SHP77 (cell line): ENCODE measurements at places on chromosomes 7 and 10.
A peak's percentile ranks its signal among the peaks of the same experiment; 100 is the strongest.

GRCh38 chr7:29229066-29229465 lies 34.5 kb downstream of the CHN2 start:
- DNase-seq: no peak

- DNase-seq: no peak
Measured at GRCh38 chr10:125472010-125472607, 210.9 kb downstream of the TEX36 start.

DNA sequence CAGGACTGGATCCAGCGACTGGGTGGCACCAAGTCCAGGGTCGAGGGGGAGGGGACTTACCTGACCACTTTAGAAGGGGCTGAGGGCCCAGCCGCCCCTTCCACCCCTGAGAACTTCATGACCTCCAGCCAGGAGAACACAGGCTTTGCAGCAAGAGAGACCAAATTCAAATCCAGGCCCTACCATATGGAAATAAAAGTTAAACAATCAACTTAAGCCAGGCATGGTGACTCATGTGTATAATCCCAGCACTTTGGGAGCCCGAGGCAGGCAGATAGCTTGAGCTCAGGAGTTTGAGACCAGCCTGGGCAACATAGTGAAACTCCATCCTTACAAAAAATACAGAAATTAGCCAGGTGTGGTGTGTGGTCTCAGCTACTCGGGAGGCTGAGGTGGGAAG lies 61.9 kb downstream of the COL13A1 start:
- no peak for DNase-seq

- DNase-seq: no peak
Measured at GRCh38 chr10:20999699-21000098, 102.6 kb upstream of the NEBL start.

DNA sequence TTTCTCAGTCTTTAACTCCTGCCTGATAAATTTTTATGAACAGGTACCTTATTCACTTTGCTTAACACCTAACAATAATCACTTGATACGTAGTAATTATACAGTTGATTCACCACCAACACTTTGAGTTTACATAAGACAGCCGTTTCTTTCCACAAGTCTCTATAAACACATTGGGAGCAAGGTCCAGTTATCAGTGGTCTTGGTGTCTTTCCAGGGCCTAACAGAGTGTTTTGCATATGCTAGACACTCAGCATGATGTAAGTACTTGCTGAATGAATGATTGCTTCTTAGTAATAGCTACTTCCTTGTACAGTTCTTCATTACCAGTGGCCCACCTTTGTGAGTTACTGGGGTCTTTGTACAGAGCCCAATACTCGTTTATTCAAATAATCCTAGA lies 6.4 kb downstream of the CLDN12 start:
- DNase-seq: no peak

- no peak for DNase-seq
Measured at GRCh38 chr7:44228571-44229350, 28.0 kb downstream of the YKT6 start.

GRCh38 chr10:131252567-131253276 lies 58.8 kb downstream of the TCERG1L start:
- DNase-seq: no peak

- no peak for DNase-seq
Measured at GRCh38 chr10:133030126-133030525, 57.6 kb upstream of the ADGRA1 start.

GRCh38 chr7:98211676-98212531 lies 665 bp downstream of the BHLHA15 start:
- no peak for DNase-seq

- no peak for DNase-seq
Measured at GRCh38 chr7:82624337-82624736, 180.8 kb upstream of the CACNA2D1 start.

DNA sequence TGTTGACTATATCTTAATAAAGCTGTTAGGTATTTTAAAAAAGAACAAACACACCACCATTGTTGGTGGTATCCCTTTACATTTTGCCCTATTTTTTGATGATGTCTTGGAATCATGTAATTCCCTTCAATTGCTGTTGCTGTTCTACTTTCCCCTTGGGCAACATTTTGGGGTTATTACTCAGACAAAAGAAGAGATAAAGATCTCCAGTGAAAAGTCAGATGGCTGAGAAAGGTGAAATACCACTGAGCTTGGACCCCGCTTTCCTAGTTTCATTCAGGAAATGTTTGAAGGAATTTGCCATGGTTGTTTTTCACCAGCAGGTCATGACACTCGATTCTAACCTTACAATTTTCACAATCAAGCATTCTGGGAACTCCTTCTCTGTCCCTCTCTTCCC lies 84.6 kb downstream of the MACC1 start:
- no peak for DNase-seq

DNA sequence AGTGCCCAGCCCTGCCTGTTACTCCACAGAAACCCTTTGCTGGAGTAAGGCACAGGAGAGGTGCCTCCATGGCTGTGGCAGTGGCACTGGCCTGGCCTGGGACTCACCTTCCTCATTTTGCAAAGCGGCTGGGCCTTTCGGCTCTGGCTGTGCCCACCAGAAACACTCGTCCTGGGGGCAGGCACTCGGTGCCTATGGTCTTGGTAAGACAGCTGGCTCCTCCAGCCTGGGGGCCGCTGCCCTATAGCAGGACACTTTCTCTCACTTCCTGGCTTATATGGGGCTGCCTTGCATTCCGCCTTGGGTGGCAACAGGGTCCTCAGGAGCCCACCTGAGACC lies 13.2 kb downstream of the ZMIZ1 start:
- no peak for DNase-seq

DNA sequence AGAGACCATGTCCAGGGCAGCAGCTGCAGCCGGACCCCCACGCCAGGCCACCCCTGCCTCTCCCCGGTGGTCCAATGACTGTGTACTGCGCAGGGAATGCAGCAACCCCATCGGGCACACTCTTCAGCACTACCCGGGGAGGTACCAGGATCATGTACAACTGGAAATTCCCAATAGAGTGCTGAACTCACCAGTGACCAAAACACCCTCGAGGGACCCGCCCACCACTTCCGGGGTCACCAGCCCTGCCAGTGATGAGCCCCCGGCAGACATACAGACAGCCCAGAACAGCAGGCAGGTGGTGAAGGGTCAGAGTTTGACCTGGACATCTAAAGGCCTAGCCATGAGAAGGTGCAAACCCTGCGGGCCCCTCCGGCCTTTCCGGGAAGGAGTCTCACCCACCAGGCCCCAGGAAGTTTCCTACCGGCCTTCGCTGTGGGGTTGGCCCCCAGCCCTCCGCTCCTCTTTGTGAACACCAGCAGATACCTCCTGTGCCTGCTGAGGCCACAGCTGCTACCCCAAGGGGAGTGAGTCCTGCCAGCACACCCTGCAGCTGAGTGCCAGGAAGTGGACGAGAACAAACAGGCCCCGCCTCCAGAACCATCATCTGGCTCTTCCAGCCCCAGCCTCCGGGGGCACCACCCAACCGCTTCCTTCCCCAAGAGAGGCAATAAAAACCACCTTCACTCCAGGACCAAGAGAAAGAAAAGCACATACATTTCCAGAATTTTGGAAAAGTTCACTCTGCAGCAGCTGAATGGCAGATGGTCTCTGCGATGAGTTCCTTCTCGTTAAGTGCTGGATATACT lies 5.0 kb upstream of the ANKRD61 start:
- peak; percentile 85 for DNase-seq

DNA sequence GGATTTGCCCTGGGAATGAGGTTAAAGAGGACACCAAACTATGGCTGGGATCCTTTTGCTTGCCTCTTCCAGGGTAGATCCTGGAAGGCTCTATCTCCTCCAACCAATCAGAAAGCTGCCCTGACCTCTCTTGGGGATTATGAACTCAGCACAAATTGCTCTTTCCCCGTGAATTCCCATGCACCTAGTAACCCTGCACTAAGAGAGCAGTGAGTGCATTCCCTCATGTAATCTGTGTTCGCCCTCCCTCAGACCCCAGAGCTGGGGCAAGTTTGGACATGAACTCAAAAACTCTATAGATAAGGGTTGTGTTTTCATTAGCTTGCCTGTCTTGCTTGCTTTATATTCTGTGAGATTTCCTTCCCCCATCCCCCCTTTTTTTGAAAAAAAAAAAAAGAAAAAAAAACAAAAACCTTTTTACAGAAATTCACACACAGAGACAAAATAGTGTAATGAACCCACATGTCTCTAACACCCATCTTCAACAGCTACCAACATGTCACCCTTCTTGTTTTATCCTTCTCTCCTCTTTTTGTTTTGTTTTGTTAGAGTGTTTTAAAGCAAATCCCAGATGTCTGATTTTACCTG lies 225.5 kb upstream of the TCF7L2 start:
- no peak for DNase-seq

DNA sequence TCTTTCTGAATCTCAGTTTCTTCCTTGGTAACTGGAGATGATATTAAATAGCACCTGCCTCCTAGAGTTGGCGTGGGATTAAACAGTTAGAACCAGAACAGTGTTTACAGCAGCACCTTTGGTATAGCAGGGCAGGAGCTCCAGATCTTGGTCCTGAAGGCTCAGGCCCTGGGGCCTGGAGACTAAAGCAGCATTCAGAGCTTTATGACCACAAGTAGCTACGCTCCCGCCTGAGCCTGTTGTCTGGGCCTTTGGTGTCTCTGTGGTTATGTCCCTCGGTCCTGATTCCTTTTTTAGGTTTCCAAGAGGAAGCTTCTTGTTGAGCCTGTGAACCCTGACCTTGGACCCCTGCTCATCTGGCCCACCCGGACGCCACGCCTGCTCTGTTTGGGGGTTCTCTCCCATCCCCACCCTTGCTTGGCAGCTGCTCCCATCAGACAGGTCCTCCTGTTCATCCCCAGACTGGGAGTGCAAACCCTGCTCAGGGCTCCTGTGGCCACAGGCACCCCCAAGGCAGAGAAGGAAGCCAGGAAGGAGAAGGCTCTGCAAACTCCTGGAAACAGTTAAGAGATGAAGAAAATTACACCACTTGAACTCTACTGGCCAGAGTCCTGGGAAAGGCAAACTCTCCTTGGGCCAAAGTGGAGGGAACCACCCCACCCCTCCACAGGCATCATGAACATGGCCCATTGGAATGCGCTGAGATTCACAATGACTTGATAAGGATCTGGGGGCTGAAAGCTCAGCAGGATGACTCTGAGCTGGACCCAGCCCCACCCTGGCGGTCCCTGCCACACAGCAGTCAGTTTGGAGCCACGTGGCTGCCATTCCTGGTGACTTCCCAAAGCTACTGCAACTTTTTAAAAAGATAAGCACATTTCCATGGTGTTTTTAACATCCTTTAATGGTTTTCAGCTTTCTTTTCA lies 50.1 kb upstream of the TMEM72 start:
- no peak for DNase-seq

GRCh38 chr10:29596356-29596755 lies 38.4 kb downstream of the SVIL start:
- DNase-seq: no peak

DNA sequence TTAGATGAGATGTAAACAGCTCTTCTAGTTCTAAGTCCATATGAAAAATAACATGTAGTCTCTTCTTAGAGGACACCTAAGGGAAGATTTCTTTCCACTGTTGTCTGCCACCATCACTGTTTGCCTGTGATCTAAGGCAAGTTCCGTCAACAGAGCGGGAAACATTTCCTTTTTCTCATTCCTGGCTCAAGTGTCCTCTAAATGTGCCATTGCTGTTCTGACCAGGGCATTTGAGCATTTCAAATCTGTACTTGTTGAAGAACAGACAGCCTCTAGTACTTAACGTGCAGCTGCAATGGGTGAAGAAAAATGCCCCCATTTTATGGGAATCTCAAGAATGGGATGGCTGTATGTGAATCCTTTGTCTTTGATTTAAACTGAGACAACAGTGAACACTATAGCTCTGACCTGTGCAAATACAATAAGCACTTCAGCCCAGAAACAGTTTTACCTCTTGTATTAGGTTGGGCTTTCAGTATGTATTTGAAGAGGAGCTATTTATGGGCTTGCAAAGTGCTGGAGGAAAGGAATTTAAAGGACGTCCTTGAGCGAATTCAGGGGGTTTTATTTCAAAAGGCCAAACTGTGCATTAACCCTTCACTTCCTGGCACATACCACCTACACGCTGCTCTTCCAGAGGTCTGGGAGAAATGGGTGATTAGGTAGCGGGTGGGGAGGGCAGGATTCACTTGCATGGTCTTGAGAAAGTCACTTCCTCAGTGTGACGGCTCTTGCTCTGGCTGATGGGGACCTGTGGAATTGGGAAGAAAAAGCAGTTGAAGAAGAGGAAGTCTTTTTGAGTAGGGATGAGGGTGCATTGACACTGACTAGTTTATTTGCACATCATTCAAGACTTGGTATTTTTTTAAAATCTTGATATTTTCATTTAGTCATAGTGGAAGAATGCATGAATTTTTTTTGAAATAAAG lies 66.1 kb downstream of the THNSL1 start:
- peak; percentile 56 for DNase-seq

- no peak for DNase-seq
Measured at GRCh38 chr10:7706534-7707073, 3.5 kb downstream of the ITIH2 start.

- DNase-seq: no peak
Measured at GRCh38 chr10:42419789-42420188, 218.6 kb downstream of the ZNF33B start.

- DNase-seq: no peak
Measured at GRCh38 chr7:119925581-119926289, 347.2 kb upstream of the KCND2 start.

GRCh38 chr10:34017281-34017680 lies 682.8 kb upstream of the NRP1 start:
- no peak for DNase-seq

- peak; percentile 0 for DNase-seq
Measured at GRCh38 chr7:106793015-106793975, 71.8 kb upstream of the PIK3CG start.

GRCh38 chr10:4079803-4080202 lies 294.8 kb upstream of the KLF6 start:
- no peak for DNase-seq

GRCh38 chr7:15607529-15608210 lies 45.9 kb upstream of the AGMO start:
- DNase-seq: no peak

DNA sequence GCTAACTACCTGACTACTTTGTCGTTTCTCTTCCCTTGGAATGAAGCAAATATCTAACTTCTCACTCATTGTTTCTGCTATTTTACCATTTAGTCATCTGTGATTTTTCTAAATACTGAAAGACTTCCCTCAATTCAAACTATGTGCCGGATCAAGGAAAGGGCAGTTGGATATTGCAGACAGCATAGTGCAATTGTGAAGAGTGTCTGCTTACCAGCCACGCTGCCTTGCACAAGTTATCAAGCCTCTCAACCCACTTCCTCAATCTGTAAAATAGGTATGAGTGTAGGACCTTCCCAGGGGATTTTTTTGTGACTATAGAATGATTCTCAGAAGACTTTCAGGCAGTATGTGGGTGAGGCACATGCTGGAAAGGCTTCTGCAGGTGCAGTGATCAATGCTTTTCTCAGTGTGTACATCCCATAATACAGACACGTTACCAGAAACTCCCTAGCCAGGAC lies 54.3 kb downstream of the EGFR start:
- no peak for DNase-seq
